SHP77 treated with DMSO at 0.1 percent for 48 hours (cell line): ENCODE measurements at places on chromosomes 2 and 18.

DNA sequence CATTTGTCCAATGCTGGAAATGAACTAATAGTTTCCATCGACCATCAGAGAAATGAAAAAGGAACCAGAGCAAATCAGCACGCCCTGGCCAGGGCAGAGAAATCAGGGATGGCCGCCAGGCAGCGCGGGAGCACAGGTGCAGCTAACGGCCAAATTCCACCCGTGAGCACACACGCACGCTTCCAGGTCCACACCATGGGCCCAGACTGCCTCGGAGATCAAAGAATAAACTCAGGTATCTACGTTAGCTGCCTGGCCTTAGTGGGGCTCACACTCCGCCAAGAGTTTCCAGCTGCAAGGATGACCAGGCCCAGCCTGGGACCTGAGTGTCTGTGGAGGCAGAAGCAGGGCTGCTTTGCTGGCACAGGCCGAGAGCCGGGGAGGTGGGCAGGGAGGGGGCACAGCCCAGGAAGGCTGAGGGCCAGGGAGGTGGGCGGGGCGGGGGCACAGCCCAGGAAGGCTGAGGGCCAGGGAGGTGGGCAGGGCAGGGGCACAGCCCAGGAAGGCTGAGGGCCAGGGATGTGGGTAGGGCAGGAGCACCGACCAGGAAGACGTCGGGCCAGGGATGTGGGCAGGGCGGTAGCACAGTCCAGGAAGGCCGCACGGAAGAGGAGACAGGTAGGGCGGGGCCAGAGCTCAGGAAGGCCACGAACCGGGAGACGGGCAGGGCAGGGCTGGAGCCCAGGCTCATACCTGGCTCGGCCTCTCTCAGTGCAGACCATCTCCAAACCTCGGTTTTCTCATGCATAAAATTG, 43.2 kb upstream of the SALL3 start:
- DNase-seq = no peak

DNA sequence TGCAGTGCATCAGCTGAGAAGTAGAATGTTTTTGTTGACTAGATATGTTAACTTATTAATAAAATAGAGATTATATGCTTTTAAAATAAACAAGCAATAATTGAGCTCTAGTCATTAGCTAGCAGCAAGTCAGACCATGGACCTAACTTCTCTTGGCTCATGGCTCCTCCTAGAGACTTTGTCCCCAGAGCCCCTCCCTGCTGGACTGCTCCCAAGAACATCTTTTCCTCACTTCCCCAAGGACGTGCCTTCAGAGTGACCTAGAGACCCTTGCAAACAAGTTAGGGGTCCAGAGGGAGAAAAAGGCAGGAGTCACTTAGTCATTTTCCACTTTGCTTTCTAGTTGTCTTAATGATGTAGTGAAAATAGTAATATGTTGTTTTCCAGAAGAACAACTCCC, 312.5 kb upstream of the NRP2 start:
- DNase-seq = no peak

GRCh38 chr2:114161371-114161770, 271.5 kb downstream of the ACTR3 start:
- DNase-seq = no peak

DNA sequence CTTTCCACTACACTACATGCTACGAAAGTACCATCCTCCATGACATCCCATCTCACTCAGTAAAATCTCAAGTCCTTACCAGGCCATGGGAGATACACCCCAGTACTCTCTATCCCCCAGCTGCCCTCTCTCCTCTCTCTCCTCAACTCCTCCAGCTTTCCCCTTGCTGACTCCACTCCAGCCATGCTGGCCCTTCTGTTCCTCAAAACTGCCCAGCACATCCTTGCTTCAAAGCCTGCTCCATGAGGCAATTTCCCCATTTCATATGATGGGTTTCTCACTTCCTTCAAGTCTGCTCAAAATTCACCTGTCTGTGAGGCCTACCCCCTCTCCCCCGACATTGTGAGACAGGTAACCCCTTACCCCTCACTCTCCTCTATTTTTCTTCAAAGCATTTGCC, 8.6 kb downstream of the CHN1 start:
- no peak for DNase-seq

DNA sequence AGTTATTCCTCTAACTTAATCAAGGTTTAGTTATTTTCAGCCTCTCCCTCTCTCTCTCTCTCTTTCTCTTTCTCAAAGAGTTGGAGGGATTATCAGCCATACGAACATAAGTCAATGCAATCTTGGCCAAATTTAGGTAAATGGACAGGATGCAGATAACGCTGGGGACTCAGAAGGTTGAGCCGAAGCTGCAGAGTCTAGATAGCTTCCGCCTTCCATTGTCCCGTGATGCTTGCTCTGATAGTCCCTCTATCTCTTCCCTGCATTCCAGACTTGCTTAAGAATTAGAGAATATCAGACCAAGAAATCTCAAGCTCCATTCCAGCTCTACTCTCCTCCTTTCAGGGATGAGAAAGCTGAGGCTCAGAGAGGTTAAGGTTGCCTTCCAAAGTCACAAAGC, 502.8 kb upstream of the TNP1 start:
- DNase-seq = no peak

DNA sequence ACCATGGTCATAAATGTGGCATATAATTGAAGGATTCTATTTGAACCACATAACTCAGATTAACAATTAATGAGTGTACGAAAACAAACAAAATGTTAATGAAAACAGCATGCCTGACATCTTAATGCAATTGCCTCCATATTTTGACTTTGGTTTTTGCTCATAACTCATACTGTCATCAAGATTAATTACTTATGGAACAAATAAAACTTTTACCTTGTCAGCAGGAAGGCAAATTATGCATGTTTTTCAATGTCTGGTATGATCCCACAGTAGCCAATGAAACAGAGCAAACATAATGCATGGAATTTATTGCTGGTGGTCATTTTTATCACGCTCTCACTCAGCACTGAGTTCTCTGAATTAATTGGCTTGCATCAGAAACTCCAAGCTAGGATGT, 5.1 kb downstream of the PLEKHM3 start:
- no peak for DNase-seq

- no peak for DNase-seq
Observed at GRCh38 chr2:84939426-84940087, 31.4 kb upstream of the KCMF1 start.

GRCh38 chr2:237567276-237568029, 1.1 kb downstream of the PRLH start:
- DNase-seq = no peak

- DNase-seq = no peak
Observed at GRCh38 chr18:37617623-37618022, 52.0 kb upstream of the CELF4 start.

GRCh38 chr2:16538707-16539106, 126.9 kb downstream of the CYRIA start:
- DNase-seq = no peak

- DNase-seq = no peak
Observed at GRCh38 chr18:14104906-14105748, 27.1 kb downstream of the ZNF519 start.

DNA sequence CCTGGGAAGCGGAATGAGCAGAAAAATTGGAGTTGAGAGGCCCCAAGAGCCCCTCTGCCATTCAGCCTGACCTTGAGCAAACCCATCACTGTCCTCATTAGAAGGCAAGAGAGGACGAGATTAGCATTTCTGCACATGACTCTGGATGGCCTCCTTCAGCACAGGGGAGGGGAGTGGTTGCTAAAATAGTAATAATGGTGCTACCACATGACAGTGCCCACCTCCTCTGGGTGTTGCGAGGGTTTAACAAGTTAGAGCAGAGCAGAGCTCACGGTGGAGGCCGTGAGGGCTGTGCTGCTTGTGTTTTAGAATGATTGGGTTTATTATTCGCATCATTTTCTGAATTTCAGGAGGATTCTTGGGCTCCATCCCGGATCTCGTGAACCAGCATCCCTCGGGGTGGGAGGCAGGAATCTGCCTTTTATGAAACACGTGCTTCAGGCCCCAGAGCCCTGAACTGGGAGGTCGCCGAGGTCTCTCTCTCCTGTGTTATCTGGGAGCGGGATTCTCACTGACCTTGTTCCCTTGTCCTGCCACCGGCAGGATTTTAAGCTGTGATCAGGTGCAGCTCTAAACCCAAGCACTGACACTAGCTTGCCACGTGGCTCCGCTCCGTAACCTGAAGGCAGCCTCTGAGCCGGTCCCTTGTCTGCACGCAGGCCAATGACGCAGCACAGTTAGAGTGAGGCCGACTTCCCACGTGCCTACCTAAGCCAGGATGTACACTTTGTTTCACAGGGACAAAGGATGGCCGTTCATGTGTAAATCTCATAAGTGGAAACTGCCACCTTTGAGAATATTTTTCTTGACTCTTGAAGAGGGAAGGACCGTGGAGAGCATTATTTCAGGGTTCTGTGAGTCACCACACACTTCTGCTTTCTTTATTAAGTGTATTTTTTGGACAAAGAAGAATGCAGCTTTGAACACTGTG, 142.3 kb downstream of the ACOXL start:
- DNase-seq = no peak

- no peak for DNase-seq
Observed at GRCh38 chr2:183495079-183495478, 370.8 kb downstream of the NUP35 start.

DNA sequence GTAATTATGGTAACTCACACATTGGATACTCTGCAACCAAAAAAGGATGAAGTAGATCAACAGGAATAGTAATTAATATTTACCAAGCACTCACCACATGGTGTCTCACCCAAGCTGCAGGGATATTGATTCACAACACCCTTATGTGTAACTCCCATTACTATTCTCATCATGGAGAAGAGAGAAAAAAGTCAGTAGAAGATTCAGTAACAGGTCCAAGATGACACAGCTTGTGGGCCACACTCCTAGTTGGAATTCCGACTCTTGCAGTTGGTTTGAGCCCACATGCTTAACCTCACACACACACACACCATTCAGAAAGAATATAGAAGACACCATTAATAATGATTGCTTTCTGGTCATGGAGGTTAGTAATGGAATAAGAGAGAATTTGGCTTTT, 1.7 kb upstream of the MLPH start:
- DNase-seq = no peak

DNA sequence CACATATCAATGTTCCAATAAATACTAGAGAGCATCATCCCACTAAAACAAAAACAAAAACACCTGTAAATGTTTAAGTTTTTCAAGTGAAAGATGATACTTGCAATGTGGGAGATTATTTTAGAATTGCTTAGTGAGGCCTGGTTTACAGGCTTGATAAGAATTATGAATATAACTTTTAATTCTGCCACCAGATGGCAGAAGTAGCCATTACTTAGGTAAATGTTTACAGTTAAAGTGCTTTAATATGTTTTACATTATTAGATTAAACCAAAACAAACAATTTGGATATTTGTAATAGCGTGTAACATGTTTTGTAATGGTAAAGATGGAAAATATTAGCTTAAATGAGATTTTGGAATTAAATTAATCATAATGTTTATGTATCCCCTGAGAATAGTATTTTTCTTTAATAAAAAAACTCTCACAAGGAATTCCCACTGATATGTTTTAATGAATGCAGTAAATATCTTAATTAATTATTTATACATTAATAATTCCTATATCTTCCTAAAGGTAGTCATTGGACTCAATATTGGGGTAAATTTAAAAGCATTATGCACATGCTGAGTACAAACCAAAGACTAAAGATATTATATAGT, 522.0 kb downstream of the SPAG16 start:
- no peak for DNase-seq

GRCh38 chr18:48877941-48878340, 72.8 kb downstream of the SMAD7 start:
- DNase-seq = no peak

GRCh38 chr18:13989199-13989598, 73.9 kb upstream of the MC2R start:
- DNase-seq = no peak

GRCh38 chr2:160784034-160784433, 290.4 kb upstream of the RBMS1 start:
- DNase-seq = no peak

- DNase-seq = no peak
Observed at GRCh38 chr2:127829845-127830246, 18.9 kb upstream of the WDR33 start.

- no peak for DNase-seq
Observed at GRCh38 chr2:73103018-73103542, 9.7 kb downstream of the RAB11FIP5 start.

DNA sequence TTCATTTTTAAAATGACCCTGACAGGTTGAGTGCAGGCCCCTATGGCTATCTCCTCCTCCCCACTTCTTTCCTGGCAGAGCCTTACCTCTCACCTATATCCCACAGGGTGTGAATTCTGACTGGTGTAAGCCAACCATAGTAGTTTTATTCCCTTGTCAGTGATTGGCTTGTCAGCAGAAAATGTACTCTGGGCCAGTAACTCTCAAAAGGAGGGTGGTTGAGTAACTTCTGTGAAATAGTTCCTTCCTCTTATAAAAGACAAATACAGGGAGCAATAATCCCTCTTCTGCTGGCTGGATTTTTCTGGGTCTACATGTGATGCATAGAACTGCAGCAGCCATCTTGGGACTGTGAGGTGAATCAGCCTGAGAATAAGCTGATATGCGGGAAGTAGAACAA, 83.4 kb downstream of the RAPH1 start:
- DNase-seq = no peak

GRCh38 chr2:23537991-23538390, 153.0 kb downstream of the KLHL29 start:
- DNase-seq = no peak

DNA sequence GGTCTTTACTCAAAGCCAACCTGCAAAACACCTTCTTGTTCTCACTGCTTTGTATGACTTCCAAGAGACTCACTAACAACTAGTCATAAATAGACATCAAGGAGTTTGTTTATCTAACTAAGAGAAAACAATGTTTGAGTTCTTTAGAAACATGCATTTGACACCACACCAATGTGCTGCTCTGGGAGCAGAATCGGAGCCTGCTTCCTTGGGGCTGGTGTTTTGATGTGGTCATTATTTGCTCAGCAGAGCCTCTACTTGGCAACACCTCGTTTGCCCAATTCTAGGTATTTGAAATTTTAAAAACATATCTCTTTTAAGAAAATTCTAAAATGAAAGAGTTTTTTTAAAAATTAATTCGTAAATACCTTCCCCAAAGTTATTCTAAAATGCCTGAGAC, 167.5 kb downstream of the BCL2 start:
- DNase-seq = no peak

GRCh38 chr2:194896871-194897270, 760.2 kb upstream of the SLC39A10 start:
- no peak for DNase-seq
